ENCODE measurements at places on chromosomes 13 and 19.

- H3K27me3 ChIP-seq = no peaks in the 10 kb centered on the region
- no peak overlapping the region for H3K27ac ChIP-seq
- no peak overlapping the region for H3K4me3 ChIP-seq
- DNase-seq = no peak
These were observed 27.7 kb downstream of the CACNA1A start for GRCh38 chr19:13478576-13478975.

DNA sequence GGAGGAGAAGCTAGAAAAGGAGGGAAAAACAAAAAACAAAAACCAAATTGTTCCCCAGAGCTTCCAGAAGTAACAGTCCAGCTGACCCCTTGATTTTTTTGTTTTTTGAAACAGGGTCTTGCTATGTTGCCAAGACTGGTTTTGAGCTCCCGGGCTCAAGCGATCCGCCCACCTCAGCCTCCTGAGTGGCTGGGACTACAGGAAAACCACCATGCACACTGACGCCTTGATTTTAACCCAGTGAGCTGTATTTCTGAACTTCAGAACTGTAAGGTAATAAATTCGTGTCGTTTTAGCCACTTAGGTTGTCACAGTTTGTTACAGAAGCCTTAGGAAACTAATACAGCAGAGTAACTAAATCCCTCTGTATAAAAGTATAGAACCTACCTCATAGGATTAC lies 1.1 kb upstream of the NEK3 start:
- H3K4me3 ChIP-seq = no peak overlapping the region
- H3K36me3 ChIP-seq = peaks cover 8% of the 10 kb centered on the region
- no peaks in the 10 kb centered on the region for H3K27me3 ChIP-seq

- no peaks in the 10 kb centered on the region for H3K27me3 ChIP-seq
- H3K27ac ChIP-seq = no peak overlapping the region
- DNase-seq = no peak
- H3K4me3 ChIP-seq = no peak overlapping the region
- no peaks in the 10 kb centered on the region for H3K36me3 ChIP-seq
These were observed 643.5 kb downstream of the UQCRFS1 start for GRCh38 chr19:28569132-28570131.

DNA sequence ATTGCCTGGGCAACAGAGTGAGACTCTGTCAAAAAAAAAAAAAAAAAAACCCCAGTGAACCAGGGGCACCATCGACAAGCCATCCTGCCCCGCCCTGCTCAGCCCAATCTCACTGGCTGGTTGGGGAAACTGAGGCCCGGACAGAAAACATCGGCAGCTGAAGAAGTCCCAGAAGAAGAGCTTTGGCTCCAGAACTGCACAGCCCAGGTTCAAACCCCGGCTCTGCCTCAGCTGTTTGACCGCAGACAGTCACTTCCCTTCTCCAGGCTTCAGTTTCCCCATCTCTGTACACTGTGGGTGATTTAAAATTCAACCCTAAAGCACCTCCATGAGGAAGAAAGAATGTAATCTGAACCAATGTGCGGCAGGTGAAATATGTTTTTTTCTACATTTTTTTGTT lies 9.4 kb upstream of the SEMA6B start:
- H3K4me1 ChIP-seq = no peaks in the 10 kb centered on the region
- no peak for DNase-seq
- no peaks in the 10 kb centered on the region for H3K27me3 ChIP-seq
- H3K36me3 ChIP-seq = no peaks in the 10 kb centered on the region

GRCh38 chr13:60922576-60923231 lies 492.9 kb downstream of the PCDH20 start:
- no peaks in the 10 kb centered on the region for H3K4me1 ChIP-seq
- DNase-seq = no peak
- no peak overlapping the region for H3K4me3 ChIP-seq
- H3K27ac ChIP-seq = no peak overlapping the region

GRCh38 chr19:6519289-6519688 lies 11.5 kb upstream of the TNFSF9 start:
- DNase-seq = no peak
- H3K4me1 ChIP-seq = peaks cover 28% of the 10 kb centered on the region
- no peaks in the 10 kb centered on the region for H3K27me3 ChIP-seq
- H3K27ac ChIP-seq = no peak overlapping the region

DNA sequence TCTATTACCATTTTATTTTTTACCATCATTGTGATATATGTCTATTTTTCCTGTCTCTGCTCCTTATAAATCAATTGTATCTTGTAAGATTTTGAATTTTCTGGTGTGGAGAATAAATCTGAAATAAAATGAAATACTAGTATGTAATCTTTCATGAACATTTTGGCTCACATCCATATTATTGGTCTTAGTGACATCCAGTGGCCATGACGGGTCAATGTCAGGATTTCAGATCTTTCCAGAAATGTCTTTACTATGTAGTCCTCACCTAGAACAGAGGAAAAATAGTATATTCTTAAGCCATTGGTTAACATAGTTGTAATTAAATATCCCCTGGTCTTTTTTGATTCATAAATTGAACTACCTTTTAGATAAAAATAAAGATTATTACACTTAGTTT lies 109.8 kb upstream of the GPC6 start:
- H3K27me3 ChIP-seq = no peaks in the 10 kb centered on the region
- H3K4me1 ChIP-seq = no peaks in the 10 kb centered on the region
- no peak for DNase-seq
- no peaks in the 10 kb centered on the region for H3K36me3 ChIP-seq

DNA sequence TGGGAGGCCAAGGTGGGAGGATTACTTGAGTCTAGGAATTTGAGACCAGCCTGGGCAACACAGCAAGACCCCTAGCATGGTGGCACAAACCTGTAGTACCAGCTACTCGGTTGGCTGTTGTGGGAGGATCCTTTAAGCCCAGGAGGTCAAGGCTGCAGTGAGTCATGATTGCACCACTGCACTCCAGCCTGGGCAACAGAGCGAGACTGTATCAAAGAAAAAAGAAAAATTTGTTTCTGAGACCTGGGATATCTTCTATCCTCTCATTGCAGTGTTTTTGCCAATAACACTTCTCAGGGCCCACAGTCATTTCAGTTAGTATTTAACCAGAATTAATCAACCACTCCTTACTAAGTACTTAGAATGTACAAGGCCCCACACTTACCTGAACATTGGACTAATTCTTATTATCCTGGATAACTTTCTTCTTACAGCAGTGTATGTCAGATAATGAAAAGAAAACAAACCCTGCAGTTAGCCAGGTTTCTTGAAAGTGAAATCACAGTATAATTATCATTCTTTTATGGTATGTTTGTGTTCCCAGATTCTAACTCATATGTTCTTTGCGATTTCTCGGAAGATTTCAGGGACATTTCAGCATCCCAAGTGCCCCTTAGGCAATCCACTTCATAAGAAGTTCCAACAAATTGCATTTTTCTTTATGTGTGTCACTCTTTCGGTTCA lies 75.6 kb upstream of the KLF5 start:
- no peak overlapping the region for H3K4me3 ChIP-seq
- peaks cover 3% of the 10 kb centered on the region for H3K36me3 ChIP-seq
- H3K4me1 ChIP-seq = no peaks in the 10 kb centered on the region
- no peak overlapping the region for H3K27ac ChIP-seq

- DNase-seq = no peak
- no peaks in the 10 kb centered on the region for H3K36me3 ChIP-seq
- H3K4me3 ChIP-seq = no peak overlapping the region
- H3K27ac ChIP-seq = no peak overlapping the region
These were observed 281.6 kb downstream of the DNAJC15 start for GRCh38 chr13:43304945-43305344.

- no peaks in the 10 kb centered on the region for H3K27me3 ChIP-seq
- no peaks in the 10 kb centered on the region for H3K4me1 ChIP-seq
- no peak overlapping the region for H3K27ac ChIP-seq
These were observed 89.8 kb upstream of the LSM14A start for GRCh38 chr19:34082289-34083077.

GRCh38 chr19:40280608-40281221 lies 4.4 kb downstream of the AKT2 start:
- H3K4me1 ChIP-seq = peaks cover 81% of the 10 kb centered on the region
- no peaks in the 10 kb centered on the region for H3K27me3 ChIP-seq
- no peak overlapping the region for H3K4me3 ChIP-seq
- DNase-seq = no peak

- no peak overlapping the region for H3K27ac ChIP-seq
- no peaks in the 10 kb centered on the region for H3K27me3 ChIP-seq
- H3K36me3 ChIP-seq = no peaks in the 10 kb centered on the region
- DNase-seq = no peak
These were observed 2521.1 kb downstream of the PCDH9 start for GRCh38 chr13:64709079-64709478.

GRCh38 chr19:17616961-17617806 lies 61.7 kb downstream of the COLGALT1 start:
- no peak for DNase-seq
- peak overlapping the region; percentile 5 for H3K4me3 ChIP-seq
- H3K27me3 ChIP-seq = peaks cover 2% of the 10 kb centered on the region
- H3K27ac ChIP-seq = no peak overlapping the region

DNA sequence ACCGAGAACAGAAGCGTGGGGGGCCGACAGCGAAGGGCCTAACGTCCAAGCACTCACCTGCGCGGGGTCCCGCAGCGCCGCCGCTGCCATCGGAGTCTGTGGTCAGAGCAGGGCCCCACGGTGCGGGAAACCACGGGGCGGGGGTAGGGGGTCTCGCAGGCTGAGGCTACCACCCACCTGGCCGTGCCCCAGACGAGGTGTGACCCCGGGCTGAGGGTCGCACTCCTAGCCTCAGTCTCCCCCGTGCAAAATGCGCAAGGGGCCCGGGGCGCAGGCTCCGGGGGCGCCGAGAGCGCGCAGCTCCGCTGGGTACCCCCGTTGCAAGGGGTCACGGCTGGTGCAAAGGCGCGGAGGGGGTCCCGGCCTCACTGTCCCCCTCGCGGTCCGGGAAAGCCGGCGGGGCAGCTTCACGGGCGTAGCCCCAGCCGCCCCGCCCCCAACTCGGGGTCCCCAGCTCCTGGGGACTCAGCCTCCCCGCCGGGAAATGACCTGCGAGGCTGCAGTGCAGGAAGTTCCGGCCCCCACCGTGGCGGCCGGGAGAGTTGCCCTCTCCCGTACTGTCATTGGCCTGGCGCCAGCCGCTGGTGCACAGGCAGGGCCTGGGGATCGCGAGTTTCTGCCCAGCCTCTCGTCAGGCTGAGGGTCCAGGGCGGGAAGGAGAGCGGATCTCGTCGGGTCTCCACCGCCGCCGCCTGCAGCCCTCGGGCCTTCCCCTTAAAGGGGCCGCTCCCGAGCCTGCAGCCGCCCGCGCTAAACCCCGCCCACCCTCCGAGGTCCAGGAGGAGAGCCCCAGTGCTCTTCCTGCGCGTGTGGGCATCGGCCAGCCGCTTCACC lies at the start of gene ZNF792:
Gene ZNF792, minus strand, starts transcription at position 657 of the 834 bp plus-strand sequence. Its CDS starts 567 bp downstream, at position 90.
- peaks cover 2% of the 10 kb centered on the region for H3K4me1 ChIP-seq
- no peaks in the 10 kb centered on the region for H3K27me3 ChIP-seq
- H3K4me3 ChIP-seq = peak within 1 kb of the TSS; percentile 85
- H3K36me3 ChIP-seq = peaks cover 31% of the 10 kb centered on the region
- DNase-seq = peak; percentile 74
- H3K27ac ChIP-seq = peak within 1 kb of the TSS; percentile 88

DNA sequence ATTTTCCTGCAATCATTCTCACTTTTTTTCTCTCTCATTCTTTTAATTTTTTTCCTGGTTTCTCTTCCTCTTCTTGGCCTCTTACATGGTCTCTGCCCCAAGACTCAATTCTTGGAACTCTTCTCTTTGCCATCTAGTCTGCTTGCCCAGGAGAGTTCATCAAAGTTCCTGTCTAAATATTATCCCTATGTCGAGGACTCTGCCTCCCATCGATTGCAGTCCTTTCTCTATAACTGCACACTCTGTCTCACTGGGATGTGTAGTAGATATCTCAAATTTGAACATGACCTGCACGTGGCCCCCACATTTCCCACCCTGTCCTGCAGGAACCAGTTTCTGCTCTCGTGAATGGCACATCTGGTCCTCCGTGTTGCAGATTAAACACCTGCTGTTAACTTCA lies 204.7 kb upstream of the TMTC4 start:
- H3K4me3 ChIP-seq = no peak overlapping the region
- H3K4me1 ChIP-seq = no peaks in the 10 kb centered on the region
- no peaks in the 10 kb centered on the region for H3K27me3 ChIP-seq
- H3K36me3 ChIP-seq = no peaks in the 10 kb centered on the region
- no peak for DNase-seq
- H3K27ac ChIP-seq = no peak overlapping the region

- H3K27ac ChIP-seq = peak overlapping the region; percentile 78
- no peaks in the 10 kb centered on the region for H3K27me3 ChIP-seq
- no peak overlapping the region for H3K4me3 ChIP-seq
These were observed 82.6 kb downstream of the NUFIP1 start for GRCh38 chr13:44906713-44907112.

Data from heart left ventricle (tissue), 16 donors.